ENCODE measurements at places on chromosomes 16 and 17.

DNA sequence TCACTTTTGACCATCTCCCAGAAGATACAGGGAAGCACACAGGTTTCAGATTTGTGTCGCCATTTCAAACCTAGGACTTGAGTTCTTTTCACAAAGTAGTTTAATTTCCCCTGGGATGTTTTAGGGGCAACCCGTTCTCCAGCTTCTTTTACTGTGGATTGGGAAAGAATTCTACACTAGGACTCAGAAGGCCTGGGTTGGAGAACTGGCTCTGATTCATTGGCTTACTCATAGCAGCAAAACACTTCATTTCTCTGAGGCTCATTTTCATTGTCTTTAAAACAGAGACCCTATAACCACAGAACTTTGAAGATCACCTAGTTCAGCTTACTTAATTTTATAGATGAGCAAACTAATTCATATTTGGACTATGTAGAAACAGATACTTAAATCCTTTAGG lies 175.9 kb upstream of the SALL1 start:
- no peak for DNase-seq

GRCh38 chr17:17069849-17070248 lies 27.6 kb downstream of the MPRIP start:
- DNase-seq, result no peak

DNA sequence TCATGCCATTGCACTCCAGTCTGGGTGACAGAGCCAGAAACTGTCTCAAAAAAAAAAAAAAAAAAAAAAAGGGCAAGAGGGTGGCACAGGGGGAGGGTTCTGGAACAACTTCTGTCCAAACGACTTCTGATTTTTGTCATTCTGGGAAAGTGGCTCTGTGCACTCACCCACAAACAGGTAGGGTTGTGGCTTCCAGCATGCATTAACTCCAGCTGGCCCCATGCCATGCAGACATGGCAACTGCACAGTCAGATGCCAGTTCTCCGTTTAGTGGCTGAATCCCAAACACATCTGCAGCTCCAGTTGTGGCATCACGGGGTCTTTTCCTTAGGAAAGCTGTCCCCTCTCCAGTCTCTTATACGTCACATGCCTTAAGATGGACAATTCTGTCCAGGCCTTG lies 30.3 kb downstream of the B4GALNT2 start:
- no peak for DNase-seq

DNA sequence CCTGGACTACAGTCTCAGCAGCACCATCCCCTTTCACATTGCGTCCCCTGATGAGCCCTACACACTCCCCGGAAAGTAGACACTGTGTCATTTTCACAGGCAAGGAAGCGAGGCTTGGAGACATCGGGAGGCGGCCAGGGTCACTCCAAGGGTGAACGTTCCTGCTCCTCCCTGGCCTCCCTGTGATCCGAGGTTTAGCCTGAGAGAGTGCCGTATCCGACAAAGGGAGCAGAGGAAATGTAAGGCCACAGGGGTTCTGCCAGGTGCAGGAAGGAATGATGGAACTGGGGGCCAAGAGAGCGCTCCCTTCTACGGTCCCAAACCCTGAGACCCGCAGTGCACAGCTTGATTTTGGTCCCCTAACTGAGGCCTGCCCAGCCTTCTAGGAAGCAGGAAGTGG lies 8.0 kb upstream of the PIK3R6 start:
- no peak for DNase-seq

- peak; percentile 3 for DNase-seq
Observed at GRCh38 chr17:39979893-39980350, 685 bp upstream of the PSMD3 start.
